ENCODE measurements at places on chromosomes 4 and X. TPM values are rescaled to one million over a fixed set of nuclear protein-coding genes. Genes with fewer than 3 reads are reported as not detected.

- DNase-seq, result no peak
Observed at GRCh38 chr4:1631136-1631535, 53.0 kb downstream of the FAM53A start.

DNA sequence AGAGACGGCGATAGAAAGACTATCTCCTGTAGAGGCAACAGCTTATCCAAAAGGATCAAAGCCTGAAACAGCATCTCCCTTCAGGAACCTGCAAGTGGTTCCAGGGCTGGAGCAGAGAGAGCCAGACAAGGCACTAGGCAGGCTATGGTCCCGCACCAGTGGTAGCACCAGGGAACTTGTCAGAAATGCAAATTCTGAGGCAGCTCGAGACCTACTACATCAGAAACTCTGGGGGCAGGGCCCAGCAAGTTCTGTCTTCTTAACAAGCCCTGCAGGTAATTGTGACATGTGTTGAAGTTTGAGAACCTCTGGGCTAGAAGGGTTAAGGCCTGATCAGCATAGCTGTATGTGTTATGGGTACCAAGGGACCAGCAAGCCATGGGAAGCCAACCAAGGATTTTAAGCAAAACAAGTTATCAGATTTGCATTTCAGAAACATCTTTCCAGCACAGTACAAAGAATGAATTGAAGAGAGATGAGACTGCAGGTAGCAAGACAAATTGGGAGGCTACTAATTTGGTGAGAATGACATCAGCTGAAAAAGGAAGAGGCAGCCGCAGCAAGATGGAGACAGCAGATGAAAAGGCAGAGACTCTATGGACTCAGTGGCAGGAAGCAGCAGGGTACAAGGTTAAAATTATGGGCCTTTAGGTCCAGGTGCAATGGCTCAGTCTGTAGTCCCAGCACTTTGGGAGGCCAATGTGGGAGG is 139.7 kb downstream of the TSPAN5 start:
- DNase-seq, result no peak

Gene GAGE12D
- total RNA-seq, result not detected

Gene UGT8
- 87.3 TPM for total RNA-seq

- no peak for DNase-seq
Observed at GRCh38 chr4:1047976-1048772, 36.7 kb downstream of the FGFRL1 start.
